ENCODE measurements at places on chromosomes 4 and X.

DNA sequence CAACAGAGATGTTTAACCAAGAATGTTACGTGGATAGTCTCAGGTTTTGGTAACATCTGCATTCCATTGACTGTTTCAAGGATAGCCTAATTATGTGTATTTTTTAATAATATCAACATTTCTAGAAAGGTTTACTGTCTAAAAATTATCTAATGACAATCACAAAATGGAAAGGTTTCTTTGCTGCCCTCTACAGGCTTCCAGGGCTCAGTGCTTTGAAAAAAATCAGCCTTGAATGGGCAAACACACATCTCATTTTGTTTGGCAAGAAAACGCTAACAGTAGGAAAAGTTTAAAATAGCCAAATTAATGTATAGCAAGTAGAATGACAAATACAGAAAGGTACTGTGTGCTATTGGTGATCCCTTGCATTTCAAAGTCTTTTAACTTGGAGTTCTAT is 223.4 kb upstream of the PRPS2 start:
- no peaks in the 10 kb centered on the region for H3K36me3 ChIP-seq
- no peaks in the 10 kb centered on the region for H3K4me1 ChIP-seq
- H3K27ac ChIP-seq, result no peak overlapping the region
- H3K27me3 ChIP-seq, result no peaks in the 10 kb centered on the region

DNA sequence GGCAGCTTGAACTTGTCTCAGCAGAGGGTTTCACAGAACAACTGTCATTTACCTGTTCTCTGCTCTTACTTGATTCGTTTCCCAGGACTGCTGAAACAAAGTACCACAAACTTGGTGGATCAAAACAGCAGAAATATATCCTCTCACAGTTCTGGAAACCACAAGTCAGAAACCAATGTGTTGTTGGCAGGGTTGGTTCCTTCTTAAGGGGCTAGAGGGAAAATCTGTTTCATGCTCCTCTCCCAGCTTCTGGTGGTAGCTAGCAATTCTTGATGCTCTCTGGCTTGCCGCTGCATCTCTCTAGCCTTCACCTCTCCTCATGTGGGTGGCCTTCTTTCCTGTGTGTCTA is 4.7 kb downstream of the TLR8 start:
- H3K36me3 ChIP-seq, result no peaks in the 10 kb centered on the region
- H3K27ac ChIP-seq, result no peak overlapping the region
- H3K4me1 ChIP-seq, result no peaks in the 10 kb centered on the region
- no peaks in the 10 kb centered on the region for H3K27me3 ChIP-seq

GRCh38 chrX:17369309-17369708 is 5.7 kb upstream of the NHS start:
- no peak overlapping the region for H3K4me3 ChIP-seq
- no peak for DNase-seq
- H3K27me3 ChIP-seq, result no peaks in the 10 kb centered on the region
- no peak overlapping the region for H3K27ac ChIP-seq
- no peaks in the 10 kb centered on the region for H3K4me1 ChIP-seq
- no peaks in the 10 kb centered on the region for H3K36me3 ChIP-seq

GRCh38 chr4:88964450-88964849 is 92.5 kb downstream of the FAM13A start:
- no peaks in the 10 kb centered on the region for H3K36me3 ChIP-seq
- no peak for DNase-seq
- H3K27ac ChIP-seq, result no peak overlapping the region
- H3K27me3 ChIP-seq, result no peaks in the 10 kb centered on the region
- H3K4me3 ChIP-seq, result no peak overlapping the region

GRCh38 chr4:125991398-125991797 is 676.6 kb downstream of the FAT4 start:
- no peak overlapping the region for H3K4me3 ChIP-seq
- no peaks in the 10 kb centered on the region for H3K4me1 ChIP-seq
- H3K27me3 ChIP-seq, result no peaks in the 10 kb centered on the region
- H3K36me3 ChIP-seq, result no peaks in the 10 kb centered on the region
- H3K27ac ChIP-seq, result no peak overlapping the region

GRCh38 chr4:22650771-22651170 is 42.0 kb upstream of the GBA3 start:
- H3K27ac ChIP-seq, result no peak overlapping the region
- H3K4me1 ChIP-seq, result no peaks in the 10 kb centered on the region
- H3K4me3 ChIP-seq, result no peak overlapping the region
- DNase-seq, result no peak

- no peak overlapping the region for H3K4me3 ChIP-seq
- no peaks in the 10 kb centered on the region for H3K36me3 ChIP-seq
- H3K4me1 ChIP-seq, result no peaks in the 10 kb centered on the region
These were observed 89.3 kb upstream of the NEIL3 start for GRCh38 chr4:177220376-177220775.

DNA sequence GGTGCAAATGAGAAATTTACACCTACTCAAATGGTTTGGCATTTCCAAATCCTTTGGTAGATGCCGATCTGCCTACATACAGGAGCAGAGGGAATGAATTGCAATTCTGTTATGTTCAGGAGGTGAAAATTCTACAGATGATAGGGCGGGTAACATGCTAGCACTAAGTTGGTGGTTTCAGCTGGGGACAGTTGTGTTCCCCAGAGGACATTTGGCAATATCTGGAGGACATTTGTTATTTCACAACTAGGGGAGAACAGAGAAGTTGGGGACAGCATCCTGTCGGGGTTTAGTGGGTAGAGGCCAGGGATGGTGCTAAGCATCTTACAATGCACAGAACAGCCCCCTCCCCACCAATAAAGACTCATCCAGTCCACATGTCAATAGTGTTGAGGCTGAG is 96.5 kb upstream of the PUDP start:
- no peak overlapping the region for H3K27ac ChIP-seq
- no peaks in the 10 kb centered on the region for H3K27me3 ChIP-seq
- H3K36me3 ChIP-seq, result no peaks in the 10 kb centered on the region
- no peak overlapping the region for H3K4me3 ChIP-seq
- DNase-seq, result no peak

GRCh38 chr4:123106747-123107146 is 184.3 kb upstream of the NUDT6 start:
- no peak overlapping the region for H3K4me3 ChIP-seq
- DNase-seq, result peak; percentile 67
- no peaks in the 10 kb centered on the region for H3K36me3 ChIP-seq
- no peak overlapping the region for H3K27ac ChIP-seq
- H3K27me3 ChIP-seq, result no peaks in the 10 kb centered on the region

GRCh38 chr4:118076958-118077766 is 42.9 kb downstream of the NDST3 start:
- H3K27me3 ChIP-seq, result no peaks in the 10 kb centered on the region
- DNase-seq, result peak; percentile 57
- no peak overlapping the region for H3K27ac ChIP-seq
- no peak overlapping the region for H3K4me3 ChIP-seq

- DNase-seq, result no peak
- no peaks in the 10 kb centered on the region for H3K4me1 ChIP-seq
- no peaks in the 10 kb centered on the region for H3K27me3 ChIP-seq
- no peak overlapping the region for H3K4me3 ChIP-seq
- H3K36me3 ChIP-seq, result no peaks in the 10 kb centered on the region
These were observed 23.3 kb upstream of the ARX start for GRCh38 chrX:25039036-25039435.

GRCh38 chr4:41129936-41130440 is 84.4 kb downstream of the APBB2 start:
- no peak overlapping the region for H3K4me3 ChIP-seq
- H3K4me1 ChIP-seq, result peaks cover 5% of the 10 kb centered on the region
- DNase-seq, result no peak
- no peaks in the 10 kb centered on the region for H3K27me3 ChIP-seq

DNA sequence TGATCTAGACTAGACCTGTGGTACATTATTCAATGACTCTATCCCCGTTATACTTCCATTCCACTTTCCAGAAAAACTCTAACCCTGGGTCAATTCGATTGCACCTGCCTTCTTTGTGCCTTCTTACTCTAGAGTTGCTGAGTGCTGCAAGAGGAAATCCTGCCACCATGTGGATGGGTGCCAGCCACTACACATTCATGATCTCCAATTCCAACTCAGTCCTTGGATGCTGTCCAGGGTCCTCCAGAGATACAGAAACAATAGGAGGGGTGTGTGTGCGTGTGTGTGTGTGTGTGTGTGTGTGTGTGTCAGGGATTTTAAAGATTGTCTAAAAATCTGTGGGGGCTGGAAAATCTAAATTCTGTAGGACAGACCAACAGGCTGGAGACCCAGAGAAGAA is 42.9 kb upstream of the INTS6L start:
- no peaks in the 10 kb centered on the region for H3K36me3 ChIP-seq
- DNase-seq, result no peak
- H3K4me3 ChIP-seq, result no peak overlapping the region
- H3K27ac ChIP-seq, result no peak overlapping the region
- no peaks in the 10 kb centered on the region for H3K4me1 ChIP-seq
- no peaks in the 10 kb centered on the region for H3K27me3 ChIP-seq

GRCh38 chr4:110165382-110166286 is 32.8 kb downstream of the ELOVL6 start:
- H3K36me3 ChIP-seq, result no peaks in the 10 kb centered on the region
- H3K4me1 ChIP-seq, result peaks cover 2% of the 10 kb centered on the region
- no peaks in the 10 kb centered on the region for H3K27me3 ChIP-seq
- no peak for DNase-seq

DNA sequence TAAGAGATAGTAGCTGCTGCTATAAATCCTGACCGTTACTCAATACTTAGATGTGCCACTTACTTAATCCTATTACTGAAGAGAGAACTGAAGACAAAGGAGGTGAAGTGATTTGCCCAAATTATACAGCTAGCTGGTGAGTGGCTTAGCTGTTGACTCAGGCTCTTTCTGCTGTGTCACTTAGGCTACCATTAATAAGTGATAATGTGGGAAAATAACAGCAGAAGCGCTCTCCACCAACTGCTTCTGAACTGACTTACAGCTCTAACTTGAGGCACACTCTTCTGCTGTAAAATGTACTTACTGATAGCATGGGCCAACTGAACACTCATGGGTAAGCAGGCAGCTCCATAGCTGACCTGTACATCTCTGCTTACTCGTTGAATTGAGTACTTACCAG is 7.5 kb upstream of the KLHL5 start:
- no peaks in the 10 kb centered on the region for H3K27me3 ChIP-seq
- no peak overlapping the region for H3K27ac ChIP-seq
- no peaks in the 10 kb centered on the region for H3K36me3 ChIP-seq
- DNase-seq, result no peak
- H3K4me3 ChIP-seq, result no peak overlapping the region

DNA sequence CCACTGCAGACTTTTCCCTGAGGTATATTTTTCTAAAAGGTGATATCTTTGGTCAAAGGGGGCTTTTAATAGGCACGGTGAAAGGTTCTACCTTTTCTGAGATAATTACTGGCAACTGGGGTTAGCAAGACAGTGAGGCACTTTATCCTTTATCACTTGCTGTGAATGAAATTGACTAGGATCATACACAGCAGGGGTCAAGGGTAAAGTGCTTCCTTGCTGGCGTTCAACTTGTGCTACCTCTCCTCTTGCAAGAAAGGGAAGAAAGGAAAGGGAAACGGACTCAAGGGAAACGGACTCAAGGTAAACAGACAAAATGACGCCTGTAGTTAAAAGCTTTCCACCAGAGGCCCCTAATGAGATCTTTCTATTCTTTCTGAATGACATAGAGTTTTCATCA is 78.6 kb upstream of the RAPGEF2 start:
- H3K4me1 ChIP-seq, result no peaks in the 10 kb centered on the region
- DNase-seq, result no peak
- no peak overlapping the region for H3K27ac ChIP-seq
- H3K4me3 ChIP-seq, result no peak overlapping the region
- H3K27me3 ChIP-seq, result no peaks in the 10 kb centered on the region
- H3K36me3 ChIP-seq, result no peaks in the 10 kb centered on the region

DNA sequence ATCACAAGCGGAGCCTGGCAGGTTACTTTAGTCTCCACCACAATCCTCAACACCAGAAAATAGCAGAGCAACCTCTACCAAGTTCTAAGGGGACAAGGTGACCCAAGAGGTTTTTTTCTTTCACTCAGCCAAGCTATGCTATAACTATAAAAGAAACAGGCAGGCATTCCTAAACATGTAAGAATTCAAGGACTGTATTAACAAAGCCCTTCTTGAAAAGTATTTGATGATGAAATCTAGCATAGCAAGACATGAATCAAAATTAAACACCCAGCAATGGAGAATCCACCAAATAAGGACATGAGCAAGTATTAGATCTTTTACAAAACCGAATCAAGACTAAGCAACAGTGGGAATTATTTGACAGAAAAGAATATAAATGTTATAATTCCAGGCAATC is 25.7 kb upstream of the C1QTNF7 start:
- no peaks in the 10 kb centered on the region for H3K36me3 ChIP-seq
- H3K27me3 ChIP-seq, result no peaks in the 10 kb centered on the region
- H3K4me1 ChIP-seq, result peaks cover 25% of the 10 kb centered on the region
- H3K4me3 ChIP-seq, result no peak overlapping the region
- DNase-seq, result no peak

DNA sequence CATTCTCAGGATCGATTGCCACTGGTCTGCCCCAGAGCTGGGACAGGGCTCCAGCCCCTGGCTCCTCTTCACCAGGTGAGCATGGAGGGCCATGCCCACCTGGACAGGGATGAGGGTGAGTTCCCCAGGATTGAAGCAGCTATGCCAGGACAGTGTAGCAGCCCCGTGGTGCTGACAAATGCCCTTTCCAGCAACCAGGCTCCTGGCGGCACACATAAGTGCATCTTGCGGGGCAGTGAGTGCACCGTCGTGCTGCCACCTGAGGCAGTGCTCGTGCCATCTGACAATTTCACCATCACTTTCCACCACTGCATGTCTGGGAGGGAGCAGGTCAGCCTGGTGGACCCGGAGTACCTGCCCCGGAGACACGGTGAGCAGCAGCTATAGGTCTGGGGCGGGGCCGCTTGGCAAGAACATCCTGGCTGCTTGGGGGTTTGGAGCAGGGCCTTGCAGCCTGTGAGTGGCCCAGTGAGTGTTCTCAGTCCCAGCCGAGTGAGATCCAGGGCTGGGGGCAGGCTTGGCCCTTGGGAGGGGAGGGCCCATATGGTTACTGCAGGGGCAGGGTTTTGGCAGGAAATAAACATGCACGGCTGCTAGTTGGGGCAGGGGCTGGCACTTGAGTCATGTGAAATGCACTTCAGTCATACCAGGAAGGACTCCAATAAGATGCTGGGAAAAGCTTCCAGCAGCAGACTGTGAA is 6.1 kb downstream of the IL9R start:
- H3K27ac ChIP-seq, result no peak overlapping the region
- H3K4me1 ChIP-seq, result no peaks in the 10 kb centered on the region
- no peaks in the 10 kb centered on the region for H3K36me3 ChIP-seq

DNA sequence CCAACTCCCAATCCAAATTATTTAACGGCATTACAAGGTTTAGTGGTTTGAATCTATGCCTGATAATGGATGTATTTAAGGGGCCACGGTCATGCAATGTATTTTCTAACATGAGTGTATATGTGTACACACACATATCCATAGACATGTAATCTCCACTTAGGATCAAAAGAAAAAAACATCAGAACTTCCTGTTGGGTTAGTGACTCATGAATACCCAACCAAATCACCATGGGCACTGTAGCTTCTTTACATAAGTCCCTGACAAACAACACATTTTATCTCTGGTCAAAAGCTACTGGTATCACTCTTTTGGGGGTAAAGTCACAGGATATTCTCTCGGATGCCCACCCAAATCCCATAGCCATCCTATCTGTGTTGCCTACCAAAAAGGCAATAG is 36.5 kb upstream of the TFDP3 start:
- no peaks in the 10 kb centered on the region for H3K36me3 ChIP-seq
- H3K4me1 ChIP-seq, result no peaks in the 10 kb centered on the region
- H3K27me3 ChIP-seq, result no peaks in the 10 kb centered on the region
- H3K4me3 ChIP-seq, result no peak overlapping the region

All from aorta (tissue), 5 donors.